Forelimb muscle (tissue), 1 donor: ENCODE measurements at places on chromosomes 5 and 9.

- DNase-seq, result no peak
Measured at GRCh38 chr5:84724683-84725082, 340.0 kb upstream of the EDIL3 start.

DNA sequence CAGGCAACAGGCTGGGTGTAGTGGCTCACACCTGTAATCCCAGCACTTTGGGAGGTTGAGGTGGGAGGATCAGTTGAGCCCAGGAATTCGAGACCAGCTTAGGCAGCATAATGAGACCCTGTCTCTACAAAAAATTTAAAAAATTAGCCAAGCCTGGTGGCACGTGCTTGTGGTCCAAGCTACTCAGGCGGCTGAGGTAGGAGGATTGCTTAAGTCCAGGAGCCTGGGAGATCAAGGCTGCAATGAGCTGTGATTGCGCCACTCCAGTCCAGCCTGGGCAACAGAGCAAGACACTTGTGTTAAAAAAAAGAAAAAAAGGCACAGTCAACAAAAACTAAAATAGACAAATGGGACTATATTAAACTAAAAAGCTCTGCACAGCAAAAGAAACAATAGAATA is 29.3 kb downstream of the ATP6V0E1 start:
- DNase-seq, result no peak

DNA sequence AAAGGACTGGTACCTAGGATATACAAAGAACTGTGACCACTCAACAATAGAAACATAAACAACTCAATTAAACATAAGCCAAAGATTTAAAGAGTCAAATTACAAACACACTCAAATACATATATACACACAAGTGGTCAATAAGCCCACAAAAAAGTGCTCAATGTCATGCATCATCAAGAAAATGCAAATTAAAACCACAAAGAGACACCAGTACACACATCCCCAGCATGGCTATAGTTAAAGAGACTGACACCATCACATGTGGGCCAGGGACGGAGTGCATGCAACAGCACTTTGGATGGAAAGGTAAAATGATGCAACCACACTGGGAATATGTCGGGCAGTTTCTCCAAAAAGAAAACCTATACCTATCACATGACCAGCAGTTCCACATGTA is 89.7 kb downstream of the CAAP1 start:
- no peak for DNase-seq

GRCh38 chr5:147693233-147693632 is 89.3 kb downstream of the JAKMIP2 start:
- DNase-seq, result no peak

DNA sequence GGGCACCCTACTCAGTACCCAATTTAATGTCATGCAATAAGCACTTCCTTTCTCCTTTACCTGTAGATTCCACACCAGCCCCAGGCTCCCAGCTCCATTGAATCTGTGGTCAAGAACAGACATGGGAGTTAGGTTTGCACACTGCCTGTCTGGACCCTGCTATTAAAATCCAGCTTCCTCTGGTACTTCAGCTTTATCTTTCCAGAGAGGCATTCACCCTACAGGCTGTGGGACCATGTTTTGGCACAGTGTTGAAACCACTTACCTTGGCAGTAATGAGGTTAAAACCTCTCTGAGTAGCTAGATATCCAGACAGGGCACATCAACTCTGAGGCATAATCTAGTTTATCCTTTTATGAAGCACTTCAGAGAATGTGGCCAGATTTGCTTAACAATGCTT is 191.5 kb upstream of the PCSK5 start:
- no peak for DNase-seq

DNA sequence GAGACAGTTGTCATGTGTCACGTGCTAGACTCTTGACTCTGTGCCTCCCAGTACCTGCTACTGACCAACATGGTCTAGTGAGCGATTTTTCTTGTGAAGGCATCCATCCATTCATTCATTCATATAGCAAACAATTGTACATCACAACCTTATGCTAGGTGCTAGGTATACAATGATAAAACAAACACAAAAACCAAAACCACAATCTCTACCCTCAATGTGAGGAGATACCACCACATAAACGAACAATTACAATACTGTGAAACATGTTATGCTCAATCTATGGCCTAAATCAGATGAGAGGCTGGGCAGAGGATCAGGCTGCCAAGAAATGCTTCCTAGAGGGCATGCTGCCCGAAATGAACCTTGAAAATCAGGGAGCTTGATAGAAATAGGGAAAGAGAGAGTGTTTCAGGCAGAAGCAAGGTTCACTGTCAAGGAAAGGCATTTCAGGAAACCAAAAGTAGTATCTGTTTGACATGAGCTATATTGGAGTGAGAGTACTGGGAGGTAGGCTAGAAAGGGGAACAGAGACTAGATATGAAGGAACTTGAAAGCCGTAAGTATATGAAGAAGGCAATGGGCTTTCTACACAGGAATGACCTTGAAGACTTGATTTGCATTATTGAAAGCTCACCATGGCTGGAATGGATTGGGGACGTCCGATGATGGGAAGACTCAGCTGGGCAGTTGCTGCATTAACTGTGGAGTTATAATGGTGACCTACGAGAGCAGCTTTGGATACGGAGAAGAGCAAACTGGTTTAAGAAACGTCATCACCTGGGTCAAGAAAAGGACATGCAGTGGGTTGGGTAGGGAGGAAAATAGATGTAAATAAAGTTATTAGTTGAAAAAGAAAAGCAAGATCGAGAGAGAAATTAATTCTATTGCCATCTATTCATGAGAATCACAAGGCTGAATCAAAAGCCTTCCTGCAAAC is 90.1 kb downstream of the THBS4 start:
- DNase-seq, result no peak

DNA sequence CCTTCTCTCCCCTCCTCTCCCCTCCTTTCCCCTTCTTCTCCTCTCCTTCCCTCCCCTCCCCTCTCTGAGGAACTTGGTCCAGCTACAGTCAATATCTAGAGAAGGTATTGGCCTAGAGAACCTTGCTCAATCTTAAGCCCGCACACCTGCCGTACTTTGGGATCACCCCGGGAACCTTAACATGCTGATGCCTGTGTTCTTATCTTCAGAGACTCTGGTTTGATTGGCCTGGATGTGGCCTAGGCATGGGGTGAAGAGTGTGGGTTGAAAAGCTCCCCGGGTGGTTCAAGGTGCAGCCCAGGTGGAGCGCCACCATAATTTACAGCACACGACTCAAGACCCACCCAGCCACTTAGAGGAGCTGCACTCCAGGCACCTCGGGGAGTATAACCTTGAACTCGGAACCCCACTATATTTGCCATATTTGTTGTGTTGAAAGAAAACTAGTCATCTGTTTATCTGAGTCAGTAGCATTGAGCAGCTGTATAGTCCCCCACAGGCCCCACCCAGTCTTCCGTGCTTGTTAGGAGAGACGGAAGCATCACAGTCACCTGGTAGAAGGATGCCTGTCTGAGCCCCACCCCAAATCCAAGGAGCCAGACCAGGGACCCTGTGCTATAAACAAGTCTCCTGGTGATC is 14.4 kb upstream of the PHF19 start:
- no peak for DNase-seq

DNA sequence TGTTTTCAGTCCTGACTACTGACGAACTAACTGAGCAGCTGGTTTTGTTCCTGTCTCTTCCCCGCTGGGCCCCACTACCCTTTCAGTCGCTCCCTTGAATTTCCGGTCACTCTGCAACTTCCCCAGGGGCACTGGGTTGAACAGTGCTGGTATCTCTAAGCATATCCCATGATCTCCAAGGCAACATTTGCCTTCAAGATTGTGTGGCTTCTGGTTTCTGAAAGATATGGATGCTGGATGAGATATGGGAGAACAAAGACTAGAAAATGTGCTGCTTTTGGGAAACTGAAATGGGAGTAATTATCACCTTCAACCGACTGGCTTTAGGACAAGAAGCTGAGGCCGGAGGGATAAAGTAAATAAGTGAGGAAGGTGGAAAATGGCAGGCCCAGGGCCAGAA is 258.2 kb upstream of the PIK3R1 start:
- DNase-seq, result no peak

GRCh38 chr9:38765101-38765500 is 45.2 kb upstream of the FAM240B start:
- DNase-seq, result no peak

DNA sequence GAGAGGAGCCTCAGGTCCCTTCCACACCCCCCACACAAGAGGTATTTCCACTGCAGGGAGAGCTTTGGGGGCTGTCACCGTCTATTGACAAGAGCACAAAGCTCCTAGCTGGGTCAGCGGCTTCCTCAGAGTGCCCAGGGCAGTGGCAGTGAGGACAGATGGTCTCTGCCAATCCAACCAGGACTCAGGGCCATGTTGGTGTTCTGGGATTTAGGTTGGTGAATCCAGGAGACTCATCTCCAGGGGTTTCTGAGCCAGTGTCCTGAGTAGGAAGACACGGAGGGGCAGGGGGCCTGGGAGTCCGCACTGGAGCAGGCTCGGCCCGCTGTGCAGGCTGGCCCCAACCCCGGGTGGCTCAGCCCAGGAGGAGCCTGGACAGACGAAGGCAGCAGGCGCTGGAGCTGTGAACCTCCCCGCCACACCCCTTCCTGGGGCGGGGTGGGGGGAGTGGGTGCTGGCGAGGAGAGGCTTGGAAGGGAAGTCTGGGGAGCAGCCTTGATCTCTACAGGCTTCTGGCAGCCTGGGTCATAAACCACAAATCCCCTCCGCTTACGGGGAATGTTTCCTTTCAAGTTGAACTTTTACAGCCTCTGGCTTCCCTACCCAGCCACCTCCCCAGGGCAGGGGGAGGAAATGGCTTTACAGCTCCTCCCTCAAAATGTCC is 19.6 kb downstream of the CRB2 start:
- no peak for DNase-seq
